Right atrium auricular region (tissue), 2 donors: ENCODE measurements at places on chromosomes 6 and 20.

DNA sequence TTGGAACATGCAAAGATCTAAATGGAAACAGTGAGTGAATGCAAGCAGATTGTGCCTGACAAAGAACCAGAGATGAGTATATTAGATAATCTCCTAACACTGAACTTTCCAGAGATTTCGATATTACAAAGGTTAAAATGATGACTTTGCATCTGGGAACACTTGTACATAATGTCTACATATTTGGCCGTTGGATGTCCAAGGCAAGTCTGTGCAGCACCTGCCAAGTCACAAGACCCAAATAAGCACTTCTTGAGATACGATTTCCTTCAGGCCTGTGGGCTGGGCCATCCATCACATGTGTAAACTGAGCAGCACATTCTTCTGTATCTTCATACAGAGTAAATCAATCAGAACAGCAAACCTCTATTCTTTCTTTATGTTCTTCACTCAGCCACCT lies 32.5 kb upstream of the SMLR1 start:
- DNase-seq = no peak

GRCh38 chr6:165906-166305 lies 126.4 kb upstream of the DUSP22 start:
- DNase-seq = no peak

GRCh38 chr20:38007526-38007925 lies 25.7 kb downstream of the TTI1 start:
- DNase-seq = no peak

DNA sequence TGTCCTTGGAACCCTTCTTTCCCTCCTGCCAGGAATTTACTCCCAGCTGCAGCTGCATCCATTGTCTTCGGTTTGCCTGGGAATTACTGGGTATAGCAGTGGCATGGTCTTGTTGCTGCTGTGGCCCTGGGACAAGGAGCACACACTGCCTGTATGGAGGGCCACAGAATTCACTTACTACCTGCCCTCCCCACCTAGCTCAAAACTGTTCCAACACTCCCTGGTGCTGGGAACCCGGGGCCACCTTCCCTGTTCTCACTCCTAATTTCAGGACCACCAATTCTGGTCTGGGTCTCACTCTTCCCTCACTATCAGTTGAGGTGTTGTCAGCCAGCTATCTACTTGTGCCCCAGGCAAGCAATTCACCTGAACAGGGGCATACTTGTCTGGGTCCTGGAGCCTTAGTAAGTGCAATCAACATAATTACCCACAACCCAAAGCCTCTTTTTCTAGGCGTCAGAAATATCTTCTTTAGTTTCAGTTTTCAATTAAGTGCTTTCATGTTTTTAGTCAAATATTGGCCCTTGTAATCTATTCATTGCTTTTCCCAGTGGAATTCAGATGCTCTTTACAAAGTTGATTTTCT lies 47.2 kb downstream of the METTL24 start:
- no peak for DNase-seq

DNA sequence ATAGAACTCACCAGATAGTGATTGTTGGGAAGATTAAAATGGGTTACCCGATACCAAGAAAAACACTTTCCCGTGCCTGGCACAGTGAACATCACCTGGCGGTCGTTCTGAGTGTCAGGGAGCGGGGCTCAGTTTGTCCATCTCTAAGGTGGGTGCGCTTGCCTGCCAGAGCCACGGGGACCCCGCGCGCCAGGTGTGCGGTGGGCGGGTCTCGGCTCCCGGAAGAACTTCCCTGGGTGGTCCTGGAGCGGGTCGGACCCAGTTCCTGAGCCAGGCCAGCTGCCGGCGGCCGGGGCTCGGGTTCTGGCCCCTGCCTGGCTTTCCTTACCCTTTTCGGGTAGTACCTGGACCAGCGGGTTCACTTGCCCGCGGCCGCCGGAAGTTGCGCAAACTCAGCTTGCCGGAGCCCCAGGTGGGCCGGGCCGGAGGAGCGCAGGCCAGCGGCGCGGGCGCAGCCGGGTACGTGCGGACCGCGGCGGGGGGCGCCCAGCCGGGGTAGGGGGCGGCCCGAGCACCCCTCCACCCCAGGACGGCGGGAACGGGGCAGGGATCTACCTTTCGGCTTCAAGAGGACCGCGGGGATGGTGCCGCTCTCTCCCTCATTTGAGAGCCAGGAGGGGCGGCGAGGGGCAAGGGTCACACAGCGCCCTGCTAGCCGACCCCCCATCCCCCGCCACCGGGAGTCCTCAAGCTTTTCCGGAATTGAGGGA lies 7.5 kb downstream of the FAM110A start:
- no peak for DNase-seq
